Stimulated activated CD8-positive, alpha-beta memory T cell treated with anti-CD3 and anti-CD28 coated beads, Interleukin-2, amount 100 ng/mL, for 1 hour (primary cell): ENCODE measurements at places on chromosomes 5 and 9.

- no peak for DNase-seq
These were observed 111.0 kb downstream of the PCSK5 start for GRCh38 chr9:76001459-76001858.

GRCh38 chr5:59261969-59262368, 631.6 kb downstream of the PDE4D start:
- DNase-seq, result no peak

GRCh38 chr5:131262953-131263541, 806 bp upstream of the CDC42SE2 start:
- DNase-seq, result no peak

DNA sequence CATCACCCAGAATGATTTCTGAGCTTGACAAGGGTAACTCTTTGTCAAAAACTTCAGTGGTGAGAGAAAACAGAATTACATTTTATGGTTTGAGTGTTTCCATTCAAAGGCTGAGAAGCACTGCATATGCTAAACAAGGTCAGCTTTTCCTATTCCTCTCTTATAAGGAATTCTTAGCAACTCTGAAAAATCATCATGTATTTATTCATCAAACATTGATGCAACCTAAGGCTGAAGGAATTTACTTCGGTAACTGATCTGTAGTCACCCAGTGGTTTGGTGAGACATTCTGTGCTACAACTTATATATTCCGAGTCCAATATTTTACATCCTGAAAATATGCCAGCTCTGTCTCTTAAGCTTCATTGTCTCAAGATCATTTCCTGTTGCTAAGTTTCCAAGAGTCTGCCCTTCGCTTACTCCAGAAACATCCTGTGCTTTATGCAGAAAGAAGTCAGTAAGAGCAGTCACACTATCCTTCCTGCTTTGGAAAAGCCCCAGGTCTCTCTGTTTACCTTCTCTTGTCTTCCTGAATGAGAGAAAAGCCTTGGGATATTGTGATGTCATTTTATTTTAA, 176.6 kb upstream of the TBCA start:
- DNase-seq, result no peak

DNA sequence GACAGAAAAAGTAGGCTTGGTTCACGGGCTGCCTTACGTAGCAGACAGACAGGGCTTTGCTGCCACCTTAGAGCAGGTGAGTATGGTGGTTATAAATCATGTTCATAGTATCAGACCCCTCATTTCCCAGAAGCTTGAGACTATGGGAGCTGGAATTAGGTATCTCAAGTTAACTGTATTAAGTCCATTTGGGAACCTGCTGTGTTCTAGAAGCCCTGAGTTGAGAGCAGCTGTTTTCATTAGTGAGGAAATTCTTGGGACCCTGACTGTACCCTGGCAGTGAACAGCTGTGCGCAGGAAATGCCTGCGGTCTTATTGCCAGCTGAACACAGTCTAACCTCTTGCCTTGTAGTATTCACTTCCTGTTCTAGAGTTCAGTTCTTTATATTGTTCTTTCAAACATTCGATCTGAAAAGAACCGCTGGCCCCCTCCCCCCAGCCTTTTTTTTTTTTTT, 29.8 kb downstream of the UGCG start:
- peak; percentile 21 for DNase-seq

GRCh38 chr9:33293782-33294181, 3.5 kb downstream of the NFX1 start:
- DNase-seq, result no peak

DNA sequence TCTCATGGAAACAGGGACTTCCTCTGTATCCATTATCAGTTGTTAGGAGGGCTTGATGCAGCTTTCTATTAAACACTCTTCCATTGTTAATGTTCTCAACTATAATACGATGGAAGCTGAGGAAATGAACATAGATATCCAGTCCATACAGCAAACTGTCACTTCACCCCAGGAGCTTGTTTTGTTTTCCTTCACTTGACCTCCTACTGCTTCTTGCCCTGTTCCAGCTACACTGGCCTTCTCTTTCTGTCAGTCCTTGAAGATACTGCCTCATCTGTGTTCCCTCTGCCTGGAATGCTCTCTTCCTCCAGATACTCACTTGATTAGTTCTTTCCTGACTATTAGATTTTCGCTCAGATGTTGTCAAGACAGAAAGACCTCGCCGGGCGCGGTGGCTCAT, 17.1 kb downstream of the CTNNA1 start:
- DNase-seq, result no peak

DNA sequence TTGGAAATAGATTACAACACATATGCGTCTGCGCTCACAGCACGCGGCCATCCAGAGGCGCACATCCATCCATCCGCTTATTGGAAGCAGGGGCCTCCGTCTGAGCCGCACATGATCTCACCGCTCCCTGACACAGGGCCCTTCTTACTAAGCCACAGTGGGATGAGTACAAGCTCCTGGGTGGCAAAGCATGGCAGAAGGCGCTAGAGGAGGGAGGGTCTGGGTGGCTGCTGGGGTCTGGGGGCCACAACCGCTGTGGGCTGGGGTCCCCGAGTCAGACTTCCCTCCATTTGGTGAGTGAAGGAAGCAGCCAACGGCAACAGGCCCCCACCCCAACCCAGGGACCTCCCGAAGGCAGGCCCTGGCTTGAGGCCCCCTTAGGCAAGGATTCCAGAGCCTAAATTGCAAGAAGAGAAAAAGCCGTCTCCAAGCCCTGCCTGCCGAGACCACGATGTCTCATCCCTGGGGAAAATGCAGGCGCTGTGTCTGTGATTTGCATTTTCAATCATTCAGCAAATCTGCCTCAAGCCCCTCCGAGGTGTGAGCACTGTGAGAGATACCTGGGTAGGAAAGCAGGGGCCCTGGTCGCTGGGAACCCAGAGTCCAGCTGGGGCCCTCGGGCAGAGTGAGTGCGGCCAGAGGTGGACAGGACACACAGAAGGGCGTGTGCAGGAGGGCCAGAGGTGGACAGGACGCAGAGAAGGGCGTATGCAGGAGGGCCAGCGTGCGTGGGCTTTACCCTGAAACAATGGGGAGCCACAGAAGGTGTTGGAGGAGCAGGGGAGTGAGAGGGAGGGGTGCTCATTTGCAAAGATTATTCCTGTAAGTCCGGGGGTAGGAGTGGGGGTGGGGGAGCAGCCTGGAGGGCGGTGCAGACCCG, 135.7 kb downstream of the OLFM1 start:
- DNase-seq, result no peak

DNA sequence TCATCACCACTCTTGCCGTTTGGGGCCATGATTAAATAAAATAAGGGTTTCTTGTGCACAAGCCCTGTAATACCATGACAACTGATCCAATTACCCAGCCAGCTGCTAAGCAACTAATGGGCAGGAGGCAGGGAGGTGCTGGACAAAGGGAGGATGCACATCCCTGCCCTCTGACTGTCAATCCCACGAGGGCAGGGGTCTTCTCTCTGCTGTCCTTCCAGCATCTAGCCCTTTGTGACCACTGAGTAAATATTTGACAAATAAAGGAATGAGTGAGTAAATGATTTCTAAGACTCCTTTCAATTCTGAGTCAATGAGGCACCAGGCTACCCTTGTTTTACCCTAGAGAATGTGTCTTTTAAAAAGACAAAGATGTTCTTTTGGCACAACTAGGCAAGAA, 247.1 kb downstream of the SYK start:
- DNase-seq, result no peak

GRCh38 chr5:55143624-55144023, 16.3 kb upstream of the GPX8 start:
- no peak for DNase-seq

- no peak for DNase-seq
These were observed 699.6 kb downstream of the TAF11L14 start for GRCh38 chr5:18333841-18334240.

- DNase-seq, result no peak
These were observed 219.0 kb upstream of the CDH12 start for GRCh38 chr5:23072179-23072578.

DNA sequence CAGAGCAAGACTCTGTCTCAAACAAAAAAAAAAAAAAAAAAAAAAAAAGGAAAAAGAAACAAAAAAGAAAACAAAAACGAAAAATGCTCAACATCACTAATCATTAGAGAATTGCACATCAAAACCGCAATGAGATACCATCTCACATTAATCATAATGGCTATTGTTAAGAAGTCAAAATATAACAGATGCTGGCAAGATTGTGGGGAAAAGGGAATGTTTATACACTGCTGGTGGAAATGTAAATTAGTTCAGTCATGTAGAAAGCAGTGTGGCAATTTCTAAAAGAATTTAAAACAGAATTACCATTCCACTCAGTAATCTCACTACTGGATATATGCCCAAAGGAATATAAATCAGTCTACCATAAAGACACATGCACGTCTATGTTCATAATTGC, 50.4 kb upstream of the PRR16 start:
- no peak for DNase-seq

DNA sequence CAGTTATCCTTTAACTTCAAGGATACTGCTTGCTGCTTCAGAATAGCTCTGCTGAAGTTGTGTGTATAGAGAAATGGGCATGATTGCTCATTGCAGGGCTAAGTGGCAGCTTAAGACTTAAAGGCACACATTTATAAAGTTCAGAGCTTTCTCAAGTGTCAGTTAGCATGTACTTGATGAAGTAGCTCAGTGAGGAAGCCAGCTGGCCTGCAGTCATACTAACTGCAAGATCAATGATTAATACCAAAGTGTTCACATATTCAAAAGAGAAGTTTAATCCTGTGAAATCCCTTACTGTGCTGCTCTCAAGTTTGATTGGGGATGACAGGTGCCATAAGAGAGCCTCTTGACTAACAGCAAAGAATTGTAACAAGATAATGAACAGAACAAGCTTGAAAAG, 483.4 kb upstream of the NUDT12 start:
- no peak for DNase-seq

DNA sequence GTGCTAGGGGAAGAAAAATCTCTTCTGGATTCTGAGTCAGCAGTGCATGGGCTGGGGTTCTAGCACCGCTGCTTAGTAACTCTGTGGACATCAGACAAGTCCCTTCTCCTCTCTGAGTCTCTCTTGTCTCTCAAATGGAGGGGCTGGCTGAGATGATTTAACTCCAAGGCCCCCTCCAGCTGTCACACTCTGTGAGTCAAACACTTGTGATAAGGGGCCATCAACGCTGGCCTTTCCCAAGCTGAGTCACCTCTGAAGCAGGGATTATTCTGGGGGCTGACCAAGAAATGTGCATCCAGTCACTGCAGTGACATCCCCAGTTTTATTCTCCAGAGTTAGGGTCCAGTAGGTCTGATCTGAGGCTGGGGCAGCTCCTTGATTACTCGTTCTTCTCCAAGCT, 110.4 kb upstream of the ZNF462 start:
- no peak for DNase-seq

DNA sequence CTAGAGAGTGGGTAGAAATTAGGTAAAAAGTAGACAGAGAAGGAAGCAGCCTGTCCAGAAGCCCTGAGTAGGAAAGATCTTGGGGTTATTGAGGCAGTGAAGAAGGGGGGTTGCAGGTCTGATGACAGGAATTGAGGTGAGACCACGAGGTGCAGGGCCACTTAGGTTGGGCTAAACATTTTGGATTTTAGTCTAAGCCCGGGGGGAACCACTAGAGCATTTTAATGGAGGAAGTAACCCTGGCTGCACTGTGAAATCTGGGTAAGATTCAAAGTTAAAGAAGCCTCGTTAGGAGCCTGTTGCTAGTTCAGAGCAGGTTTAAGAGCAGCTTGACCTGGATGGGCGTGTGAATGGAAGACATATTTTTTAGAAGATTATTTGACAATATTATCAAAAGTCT, 38.3 kb downstream of the MAP3K1 start:
- DNase-seq, result no peak

GRCh38 chr9:116355153-116355921, 201.7 kb downstream of the PAPPA start:
- DNase-seq, result no peak

DNA sequence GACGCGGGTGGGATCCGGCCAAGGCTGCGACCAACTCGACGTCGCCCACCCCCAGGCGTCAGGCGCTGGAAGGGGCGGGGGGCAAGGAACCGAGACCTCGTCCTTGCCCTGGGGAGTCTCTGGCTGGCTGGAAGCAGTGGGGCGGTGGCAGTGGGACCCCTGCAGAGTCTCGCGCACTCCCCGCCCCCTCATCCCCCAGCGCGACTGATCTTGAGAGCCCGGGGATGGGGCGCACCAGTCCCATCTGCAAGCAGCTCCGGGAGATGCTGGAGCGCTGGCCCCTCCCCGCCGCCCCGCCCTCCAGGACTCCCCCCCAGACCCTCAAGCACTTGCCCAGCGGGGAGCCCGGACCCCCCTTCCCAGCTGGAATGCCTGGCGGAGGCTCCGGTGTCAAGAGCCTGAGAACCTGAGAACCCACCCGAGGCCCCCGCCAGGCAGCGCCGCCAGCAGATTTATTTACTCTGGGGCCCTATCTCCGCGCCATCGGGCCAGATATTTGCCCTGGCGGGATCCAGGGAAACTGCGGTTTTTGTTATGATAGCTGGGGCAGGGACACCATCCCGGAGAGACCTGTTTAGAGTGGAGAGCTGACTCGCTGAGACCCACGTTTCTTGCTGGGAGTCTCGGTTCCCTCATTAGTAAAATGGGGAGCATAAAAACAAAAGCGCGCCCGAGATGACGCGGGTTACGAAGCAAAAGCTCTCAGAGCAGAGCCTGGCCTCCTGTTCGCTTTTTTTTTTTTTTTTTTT, 1.2 kb downstream of the PRRT1B start:
- DNase-seq, result no peak

DNA sequence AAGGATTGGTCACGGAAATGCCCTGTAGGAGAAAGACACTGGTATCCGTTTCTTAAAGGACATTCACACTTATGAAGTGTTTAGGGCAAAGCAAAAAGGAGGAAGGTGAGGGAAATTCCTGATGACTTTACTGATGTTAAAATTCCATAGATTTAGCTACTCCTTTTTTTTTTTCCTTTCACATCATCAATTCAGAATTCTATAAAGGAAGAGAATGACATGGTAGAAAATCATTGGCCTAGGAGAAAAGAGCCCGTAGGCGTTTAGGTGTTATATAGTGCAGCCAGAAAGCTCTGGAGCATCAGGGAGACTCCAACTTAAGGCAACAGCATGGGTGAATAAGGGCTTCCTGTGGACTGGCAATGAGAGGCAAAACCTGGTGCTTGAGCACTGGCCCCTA, at the start of gene TSLP:
TSLP (plus strand) TSS at position 301 of the 400 bp plus-strand sequence. CDS start 178 bp downstream, outside the sequence.
- no peak for DNase-seq

- DNase-seq, result no peak
These were observed 344.0 kb downstream of the PRR16 start for GRCh38 chr5:120808135-120808534.

- no peak for DNase-seq
These were observed 130.8 kb upstream of the STC2 start for GRCh38 chr5:173458828-173459609.

- DNase-seq, result no peak
These were observed 51.1 kb downstream of the NSUN2 start for GRCh38 chr5:6581559-6582426.

- DNase-seq, result no peak
These were observed 24.6 kb downstream of the MACIR start for GRCh38 chr5:103283120-103283519.

DNA sequence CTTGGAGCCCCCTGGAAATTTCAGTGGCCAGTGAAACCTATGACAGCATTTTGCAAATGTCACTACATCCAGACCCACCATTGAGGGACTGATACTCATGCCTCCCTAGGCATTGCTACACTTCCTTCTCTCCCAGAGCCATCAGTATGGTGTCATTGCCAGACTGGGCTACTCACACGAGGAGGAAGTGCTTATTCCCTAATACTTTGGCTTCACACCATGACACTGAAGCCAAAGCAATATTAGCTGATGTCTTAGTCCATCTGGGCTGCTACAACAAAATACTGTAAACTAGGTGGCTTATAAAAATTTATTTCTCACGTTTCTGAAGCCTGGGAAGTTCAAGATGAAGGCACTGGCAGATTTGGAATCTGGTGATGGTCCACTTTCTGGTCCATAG, 22.6 kb downstream of the TRPM3 start:
- no peak for DNase-seq

GRCh38 chr9:106107716-106108115, 413.4 kb downstream of the TMEM38B start:
- DNase-seq, result no peak
